ENCODE measurements at places on chromosomes 4 and X.

- no peak for DNase-seq
Measured at GRCh38 chr4:2786152-2786671, 6.7 kb upstream of the SH3BP2 start.

- peak; percentile 67 for DNase-seq
Measured at GRCh38 chrX:40107291-40108161, 9.8 kb upstream of the BCOR start.

- no peak for DNase-seq
Measured at GRCh38 chrX:120647127-120647526, 17.3 kb upstream of the C1GALT1C1 start.

DNA sequence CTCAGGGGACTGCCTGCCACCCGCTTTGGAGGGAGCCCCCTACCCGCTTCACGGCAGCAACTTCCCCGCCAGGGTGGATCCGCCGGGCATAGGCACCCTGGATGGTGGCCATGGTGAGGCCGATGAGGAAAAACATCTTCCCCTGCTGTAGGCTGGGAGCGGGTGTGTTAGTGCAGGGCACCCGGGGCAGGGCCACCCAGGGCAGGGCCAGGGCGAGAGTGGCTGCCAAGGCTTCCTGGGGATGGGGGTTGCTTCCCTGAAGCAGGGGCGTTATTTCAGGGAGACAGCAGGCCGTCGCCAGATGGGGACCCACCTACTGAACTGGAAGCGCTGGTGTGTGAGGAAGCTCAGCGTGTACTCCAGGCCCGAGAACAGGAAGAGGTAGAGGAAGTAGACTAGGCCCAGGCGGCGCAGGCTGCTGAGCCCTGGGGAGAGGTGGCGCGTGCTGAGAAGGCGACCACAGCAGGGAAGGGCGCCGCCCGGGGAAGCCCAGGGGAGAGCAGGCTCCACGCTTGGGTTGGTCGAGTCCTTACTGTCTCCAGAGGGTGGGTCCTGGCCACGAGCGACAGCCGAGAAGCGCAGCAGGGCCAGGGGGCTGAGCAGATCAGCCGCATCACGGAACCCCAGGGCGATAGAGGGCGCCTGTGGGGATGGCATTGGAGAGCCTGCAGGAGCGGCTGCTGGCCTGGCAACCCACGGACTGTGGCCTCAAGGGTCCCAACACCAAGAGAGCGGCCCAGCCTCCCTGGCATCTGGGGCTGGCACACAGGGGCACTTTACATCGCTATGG, 31.5 kb downstream of the NOP14 start:
- no peak for DNase-seq

DNA sequence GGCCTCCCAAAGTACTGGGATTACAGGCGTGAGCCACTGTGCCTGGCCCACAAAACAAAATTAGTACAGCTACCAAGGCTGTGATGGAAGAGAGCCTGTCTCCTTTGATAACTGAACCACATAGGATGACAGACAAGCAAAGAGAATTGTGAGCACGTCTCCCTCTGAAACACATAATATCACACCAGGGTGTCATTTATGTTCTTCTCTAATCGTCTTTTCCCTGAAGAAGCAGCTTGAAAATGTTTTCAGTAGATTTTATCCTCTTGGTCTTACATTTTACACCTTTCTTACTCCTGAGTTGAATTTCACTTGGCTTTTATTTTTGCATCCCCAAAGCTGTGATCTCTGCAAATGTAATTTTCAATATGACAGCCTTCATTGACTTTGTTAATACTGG, 67.8 kb downstream of the TENM3 start:
- no peak for DNase-seq

DNA sequence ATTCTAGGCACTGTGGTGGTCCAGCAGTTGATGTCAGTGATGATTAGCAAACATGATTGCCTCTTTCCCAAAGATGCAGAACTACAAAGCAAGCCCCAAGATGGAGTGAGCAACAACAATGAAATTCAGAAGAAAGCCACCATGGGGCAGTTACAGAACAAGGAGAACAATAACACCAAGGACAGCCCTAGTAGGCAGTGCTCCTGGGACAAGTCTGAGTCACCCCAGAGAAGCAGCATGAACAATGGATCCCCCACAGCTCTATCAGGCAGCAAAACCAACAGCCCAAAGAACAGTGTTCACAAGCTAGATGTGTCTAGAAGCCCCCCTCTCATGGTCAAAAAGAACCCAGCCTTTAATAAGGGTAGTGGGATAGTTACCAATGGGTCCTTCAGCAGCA, 365.3 kb downstream of the MAPK10 start:
- no peak for DNase-seq

- DNase-seq, result no peak
Measured at GRCh38 chr4:13906727-13907126, 279.2 kb upstream of the BOD1L1 start.

DNA sequence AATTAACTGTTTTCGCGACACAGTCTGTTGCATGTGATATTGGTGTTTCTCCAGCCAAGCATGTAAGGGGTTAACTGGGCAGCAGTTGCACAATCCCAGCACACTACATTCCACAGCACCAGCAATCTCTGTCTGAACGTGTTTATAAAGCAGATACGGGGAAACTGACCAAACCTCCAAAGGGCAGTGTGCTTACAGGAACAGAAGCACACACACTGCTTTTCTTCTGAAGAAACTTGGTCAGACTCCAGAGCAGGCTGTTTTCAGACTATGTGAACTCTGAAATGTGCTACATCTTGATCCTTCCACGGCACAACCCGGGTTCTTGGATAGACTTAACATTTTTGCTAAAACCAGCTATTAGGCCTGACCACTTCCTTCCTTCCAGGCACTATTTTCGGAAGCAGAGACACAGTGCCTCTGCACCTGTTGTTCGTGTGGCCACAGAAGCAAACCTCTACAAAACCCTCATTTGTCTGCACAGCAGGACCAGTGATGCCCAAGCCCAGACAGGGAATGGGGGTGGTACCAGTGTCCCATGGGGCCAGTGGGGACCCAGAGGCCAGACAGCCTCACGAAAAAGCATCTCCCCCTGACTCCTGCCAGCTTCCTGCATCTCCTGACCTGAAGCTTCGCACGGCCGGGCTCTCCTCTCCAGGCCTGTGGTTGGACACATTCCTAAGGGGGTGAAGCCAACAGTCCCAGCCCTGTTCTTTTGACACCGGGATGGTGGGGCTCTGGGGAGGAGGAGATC, 90.1 kb downstream of the IRF2 start:
- DNase-seq, result peak; percentile 94

DNA sequence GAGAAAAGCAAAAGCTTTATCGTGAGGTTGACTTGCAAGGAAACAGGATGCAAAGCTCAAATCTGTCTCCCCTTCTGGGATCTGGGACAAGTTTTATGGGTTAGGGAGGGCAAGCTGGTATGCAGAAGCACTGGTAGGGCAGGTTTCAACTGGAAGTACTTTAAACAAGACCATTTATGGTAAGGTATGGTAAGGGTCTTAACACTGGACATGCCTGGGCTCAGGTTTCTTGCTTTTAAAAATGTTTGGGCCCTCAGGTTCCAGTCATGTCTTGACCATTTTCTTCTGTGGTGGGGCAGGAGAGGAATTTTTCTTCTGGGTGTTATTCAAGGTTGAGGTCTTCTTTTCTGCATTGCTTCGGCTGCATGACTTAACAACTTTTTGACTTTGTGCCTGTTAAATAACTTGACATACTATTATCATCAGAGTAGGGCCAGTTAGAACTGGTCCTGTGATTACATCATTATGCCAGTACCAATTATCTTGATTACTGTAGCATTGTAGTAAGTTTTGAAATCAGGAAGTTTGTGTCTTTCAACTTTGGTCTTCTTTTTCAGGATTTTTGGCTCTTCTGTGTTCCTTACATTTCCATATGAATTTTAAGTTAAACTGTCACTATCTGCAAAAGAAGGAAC, 33.7 kb downstream of the CD38 start:
- no peak for DNase-seq

DNA sequence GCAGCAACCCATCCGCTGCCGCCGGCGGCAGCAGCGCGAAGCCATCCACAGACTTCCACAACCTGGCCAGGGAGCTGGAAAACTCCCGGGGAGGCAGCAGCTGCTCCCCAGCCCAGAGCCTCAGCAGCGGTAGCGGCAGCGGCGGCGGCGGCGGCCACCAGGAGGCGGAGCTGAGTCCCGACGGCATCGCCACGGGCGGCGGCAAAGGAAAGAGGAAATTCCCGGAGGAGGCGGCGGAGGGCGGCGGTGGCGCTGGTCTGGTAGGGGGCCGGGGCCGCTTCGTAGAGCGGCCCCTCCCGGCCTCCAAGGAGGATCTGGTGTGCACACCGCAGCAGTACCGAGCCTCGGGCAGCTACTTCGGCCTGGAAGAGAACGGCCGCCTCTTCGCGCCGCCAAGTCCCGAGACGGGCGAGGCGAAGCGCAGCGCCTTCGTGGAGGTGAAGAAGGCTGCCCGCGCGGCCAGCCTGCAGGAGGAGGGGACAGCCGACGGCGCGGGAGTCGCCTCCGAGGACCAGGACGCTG, 4.9 kb downstream of the PRDM8 start:
- DNase-seq, result peak; percentile 82

GRCh38 chr4:52370576-52370975, 288.5 kb downstream of the USP46 start:
- no peak for DNase-seq

DNA sequence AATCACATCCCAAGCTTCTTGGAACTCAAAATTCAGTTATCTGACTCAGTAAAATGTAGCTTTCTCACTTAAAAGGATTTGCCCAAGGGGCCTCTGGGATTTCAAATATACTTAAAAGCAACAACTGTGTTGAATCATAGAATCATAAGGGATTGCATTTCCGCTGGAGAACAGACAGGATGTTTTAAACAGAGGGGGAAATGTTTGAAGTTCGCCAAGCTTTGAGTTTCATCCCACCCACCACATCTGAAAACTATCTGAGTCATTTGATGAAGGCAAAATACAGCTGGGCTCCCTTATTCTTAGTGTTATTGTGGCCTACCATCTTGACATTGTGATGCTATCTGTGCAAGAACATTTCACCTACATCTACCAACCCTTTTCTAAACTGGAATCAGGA, 73.5 kb downstream of the PPP1R2C start:
- peak; percentile 3 for DNase-seq

DNA sequence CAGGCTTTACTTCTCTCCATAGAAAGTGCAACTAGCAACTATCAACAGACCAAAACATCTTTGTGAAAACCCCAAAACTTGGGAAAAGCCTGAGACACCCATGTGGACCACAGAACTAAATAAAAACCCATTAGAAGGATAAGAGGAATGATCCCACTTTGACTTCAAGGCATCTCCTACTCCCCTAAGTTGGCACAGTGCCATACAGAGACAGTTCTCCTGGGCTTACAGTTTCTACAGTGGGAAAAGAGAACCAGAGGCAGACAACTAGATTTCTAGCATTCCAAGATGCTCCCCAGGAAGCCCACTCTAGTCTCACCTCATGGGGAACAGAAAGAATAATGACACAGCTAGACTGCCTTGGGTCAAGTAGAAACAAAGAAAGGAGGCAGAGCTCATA, 20.4 kb downstream of the TMLHE start:
- no peak for DNase-seq

GRCh38 chr4:138344054-138344453, 101.9 kb upstream of the SLC7A11 start:
- no peak for DNase-seq

DNA sequence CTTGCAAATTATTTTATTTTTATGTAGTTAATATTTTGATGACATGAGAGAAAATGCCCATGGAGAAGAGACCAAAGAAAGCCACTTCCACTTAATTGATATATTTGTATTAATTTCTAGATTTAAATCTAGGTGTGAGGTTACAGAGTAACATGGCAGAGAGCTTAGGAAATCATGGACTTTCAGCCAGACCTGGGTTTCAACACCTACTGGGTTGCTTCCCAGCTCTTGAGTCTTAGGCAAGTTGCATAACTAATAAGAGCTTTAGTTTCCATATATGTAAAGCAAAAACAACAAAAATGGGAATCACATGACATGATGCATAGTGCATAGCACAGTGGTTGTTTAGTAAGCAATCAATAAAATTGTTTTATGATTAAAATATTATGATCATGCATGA, 413.3 kb downstream of the CCSER1 start:
- no peak for DNase-seq

DNA sequence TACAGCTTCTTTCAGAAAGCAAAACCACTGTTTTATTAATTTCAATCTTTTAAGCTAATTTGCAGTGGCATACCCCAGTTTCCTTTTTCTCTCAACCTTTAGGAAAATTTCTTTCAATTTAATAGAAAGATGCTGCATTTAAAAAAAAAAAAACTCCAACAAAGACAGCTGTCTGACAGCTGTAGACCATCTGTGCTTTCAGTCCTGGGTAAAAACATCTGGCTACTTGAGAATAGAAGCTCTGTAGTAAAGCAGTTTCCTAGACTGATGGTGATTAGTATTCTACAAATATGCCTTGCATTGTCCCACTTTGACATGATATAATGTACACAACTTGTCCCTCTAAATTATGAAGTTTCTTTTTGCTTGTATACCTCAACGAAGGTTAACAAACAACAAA, 197.8 kb downstream of the EDA start:
- no peak for DNase-seq

- no peak for DNase-seq
Measured at GRCh38 chr4:139744232-139744631, 78.6 kb downstream of the MGST2 start.

- DNase-seq, result peak; percentile 18
Measured at GRCh38 chr4:158259955-158260575, 49.8 kb downstream of the TMEM144 start.

- no peak for DNase-seq
Measured at GRCh38 chr4:159463235-159463634, 360.4 kb downstream of the RAPGEF2 start.

DNA sequence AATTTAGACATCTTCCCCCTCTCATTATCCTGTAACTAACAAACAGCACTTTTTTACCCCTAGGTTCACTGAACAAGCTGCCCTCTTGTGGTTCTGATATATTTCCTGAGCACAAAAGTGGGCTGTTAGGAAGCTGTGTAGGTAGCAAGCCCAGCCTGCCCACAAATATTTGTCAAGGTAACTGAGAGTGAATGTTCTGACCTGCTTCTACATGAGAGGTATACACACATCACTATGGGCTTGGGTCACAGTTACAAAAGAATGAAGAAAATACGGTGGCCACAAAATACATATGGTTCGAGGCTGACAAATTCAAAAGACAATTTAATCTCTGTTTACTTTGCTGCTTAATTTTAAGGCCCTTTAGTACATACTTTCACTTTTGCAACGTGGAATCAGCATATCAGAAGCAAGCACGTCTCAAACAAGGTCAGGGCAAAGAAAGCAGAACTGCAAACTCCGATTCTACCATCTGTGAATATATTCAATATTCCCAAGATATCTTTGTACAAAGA, 78.7 kb downstream of the RBM47 start:
- DNase-seq, result peak; percentile 42

DNA sequence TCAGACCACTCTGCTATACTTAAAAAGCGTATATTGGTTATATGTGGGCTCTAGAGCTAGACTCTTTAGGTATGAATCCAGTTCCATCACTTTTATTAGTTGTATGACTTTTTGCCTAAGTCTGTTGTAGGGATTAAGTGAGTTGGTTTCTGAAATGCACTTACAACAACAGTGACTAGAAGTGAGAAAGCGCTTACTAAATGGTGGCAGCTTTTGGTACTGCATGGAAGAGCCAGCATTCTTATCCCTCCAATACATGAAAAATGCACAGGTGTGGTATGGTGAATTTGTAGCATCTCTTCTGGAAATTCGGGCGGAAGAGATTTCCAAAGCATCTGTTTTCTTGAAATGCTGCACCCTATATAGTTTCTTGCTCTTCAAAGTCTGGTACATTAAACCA, 117.1 kb downstream of the SPANXA1 start:
- no peak for DNase-seq

GRCh38 chr4:156711193-156711590, 260.4 kb downstream of the PDGFC start:
- DNase-seq, result no peak
